Astrocyte of the cerebellum (primary cell): ENCODE measurements at places on chromosomes 4 and X.

DNA sequence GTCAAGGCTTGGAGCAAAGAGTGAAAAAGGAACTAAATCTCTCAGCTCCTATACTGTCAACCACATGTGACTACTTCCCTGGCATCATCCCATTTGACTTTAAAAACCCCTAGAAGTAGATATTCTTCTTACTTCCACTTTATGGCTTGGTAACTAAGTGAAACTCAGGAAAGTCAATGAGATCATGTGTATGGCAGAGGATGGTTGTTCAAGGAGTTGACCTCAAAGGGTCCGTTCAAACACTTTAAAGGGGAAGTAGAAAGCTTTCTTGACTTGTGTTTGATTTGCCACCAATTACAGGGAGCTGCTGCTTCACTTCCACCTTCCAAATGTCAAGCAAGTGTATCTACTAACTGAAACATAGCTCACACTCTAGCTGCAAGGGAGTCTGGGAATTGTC, 187.2 kb downstream of the RAB28 start:
- no peak for DNase-seq

DNA sequence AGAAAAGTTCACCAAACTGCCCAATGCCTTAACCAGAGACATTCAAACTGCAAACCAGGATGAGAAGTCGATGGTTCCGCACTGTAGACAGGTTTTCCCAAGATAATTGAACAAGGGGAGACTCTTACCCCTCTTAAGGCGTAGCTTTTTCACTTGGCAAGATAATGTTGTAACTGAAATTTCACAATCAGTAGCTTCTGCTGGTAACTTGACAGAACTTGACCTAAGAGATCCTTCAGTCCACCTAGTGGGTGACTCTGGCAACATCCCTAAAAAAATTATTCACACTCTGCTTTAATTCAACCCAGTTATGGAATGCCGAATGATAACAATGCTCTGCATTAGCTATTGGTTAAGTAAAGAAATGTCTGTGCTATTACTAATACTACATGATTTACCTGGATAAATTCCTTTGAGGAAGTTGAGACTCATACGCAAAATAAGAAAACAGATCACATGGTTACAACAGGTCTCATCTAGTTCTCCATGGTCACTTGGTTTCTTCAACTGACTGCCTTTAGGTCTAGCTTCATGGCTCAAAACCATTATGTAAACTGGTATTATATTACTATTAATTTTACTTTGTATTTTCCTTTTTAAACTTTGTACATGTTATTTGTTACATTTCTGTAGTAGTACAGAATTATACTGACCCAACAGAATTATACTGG, 9.1 kb downstream of the ELF2 start:
- no peak for DNase-seq

DNA sequence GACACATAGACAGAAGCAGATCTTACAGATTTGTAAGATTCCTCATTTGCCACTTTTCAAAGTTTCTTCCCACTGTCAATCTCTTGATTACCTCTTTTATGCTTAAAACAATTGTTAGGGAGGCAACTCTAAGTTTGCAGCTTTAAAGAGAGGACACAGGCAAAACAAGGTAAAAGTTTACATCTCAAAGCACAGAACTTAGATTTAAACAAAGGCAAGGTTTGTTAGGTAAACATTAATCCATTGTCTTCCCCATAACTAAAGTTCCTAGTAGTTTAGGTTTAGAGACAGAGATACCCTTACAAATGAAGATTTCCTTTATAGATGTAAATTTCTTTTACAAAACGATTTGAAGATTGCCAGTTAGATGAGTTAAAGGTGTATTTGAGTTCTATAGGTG, 176.9 kb downstream of the AASDH start:
- no peak for DNase-seq

DNA sequence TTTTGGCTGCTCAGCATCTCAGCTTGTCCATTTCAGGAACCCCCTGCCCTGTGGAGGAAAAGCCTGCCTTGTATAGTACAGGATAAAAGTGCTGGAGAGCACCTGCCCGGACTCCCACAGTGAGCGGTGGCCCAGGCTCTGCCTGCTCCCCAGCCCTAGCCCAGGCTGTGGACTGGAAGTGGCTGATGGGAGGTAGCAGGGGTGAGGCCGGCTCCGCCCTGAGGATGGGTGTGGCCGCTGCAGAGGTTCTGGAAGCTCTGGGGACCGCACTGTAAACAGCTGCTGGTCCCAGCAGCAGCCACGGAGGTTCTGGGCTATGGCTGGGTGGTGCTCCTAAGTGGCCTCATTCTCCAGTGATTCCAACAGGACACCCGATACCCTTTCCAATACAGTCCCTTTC, 56.6 kb upstream of the HELT start:
- no peak for DNase-seq

DNA sequence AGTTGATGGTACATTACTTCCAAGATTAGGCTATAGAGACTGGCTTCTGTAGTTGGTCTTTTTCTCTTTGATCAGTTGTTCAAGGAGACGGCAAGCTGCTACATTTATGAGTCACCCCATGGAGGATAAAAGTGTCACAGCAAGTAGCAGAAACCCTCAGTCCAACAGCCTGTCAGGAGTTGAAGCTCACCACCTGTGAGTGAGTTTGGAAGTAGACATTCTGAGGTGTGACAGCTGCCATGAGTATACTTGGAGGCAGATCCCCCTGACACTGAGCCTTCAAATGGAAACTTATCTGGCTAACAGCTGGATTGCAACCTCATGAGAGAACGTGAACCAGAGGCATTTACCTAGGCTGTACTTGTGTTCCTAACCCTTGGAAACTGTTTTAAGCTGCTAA, 68.0 kb downstream of the CCNG2 start:
- no peak for DNase-seq

DNA sequence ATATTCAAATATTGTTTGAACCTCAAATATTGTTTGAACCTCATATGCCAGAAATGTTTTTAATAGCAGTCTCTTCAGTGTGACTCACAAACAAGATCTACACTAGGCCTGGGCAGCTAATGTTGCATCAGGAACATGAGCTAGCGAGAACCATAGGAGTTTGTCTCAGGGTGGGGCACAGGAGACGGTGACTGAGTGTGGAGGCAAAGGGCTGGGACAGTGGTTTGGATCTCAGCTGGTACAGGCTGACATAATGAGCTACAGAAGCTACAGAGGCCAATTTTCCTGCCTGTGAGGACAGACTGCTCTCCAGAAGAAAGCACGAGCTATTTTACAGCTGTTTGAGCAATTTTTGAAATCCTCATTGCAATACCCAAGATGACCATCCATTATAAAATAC, 224.7 kb downstream of the CENPC start:
- no peak for DNase-seq

DNA sequence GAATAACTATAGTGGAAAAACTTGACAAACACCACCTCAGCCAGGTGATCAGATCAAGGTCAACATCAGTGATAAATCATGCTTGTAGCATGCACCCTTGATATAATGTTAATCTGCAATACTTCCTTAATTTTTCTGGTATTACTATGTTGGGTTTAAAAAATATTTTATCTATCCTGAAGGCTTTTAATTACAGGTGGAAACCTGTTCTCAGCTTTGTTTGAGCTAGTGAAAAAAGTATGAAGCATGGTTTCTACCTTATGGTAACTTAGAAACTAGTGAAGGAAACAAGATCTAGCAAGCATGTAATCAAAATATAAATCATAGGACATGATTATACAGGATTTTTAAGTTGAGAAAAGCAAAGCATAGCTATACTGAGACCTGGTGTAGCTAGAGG, 26.6 kb downstream of the MAOA start:
- no peak for DNase-seq

DNA sequence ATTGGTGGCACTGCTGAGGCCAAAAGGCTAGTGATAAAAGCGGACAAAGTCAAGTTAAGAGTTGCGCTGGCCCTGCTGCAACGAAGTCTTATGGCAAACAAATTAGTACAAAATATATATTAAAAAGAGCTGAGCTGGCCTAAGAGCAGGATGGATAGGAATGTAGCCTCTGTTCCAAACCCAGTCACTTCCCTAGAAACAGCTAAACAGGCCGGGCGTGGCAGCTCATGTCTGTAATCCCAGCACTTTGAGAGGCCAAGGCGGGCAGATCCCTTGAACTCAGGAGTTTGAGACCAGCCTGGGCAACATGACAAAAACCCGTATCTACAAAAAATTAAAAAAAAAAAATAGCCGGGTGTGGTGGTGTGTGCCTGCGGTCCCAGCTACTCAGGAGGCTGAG, 32.4 kb upstream of the UGDH start:
- DNase-seq, result no peak

GRCh38 chr4:137213372-137214173, 318.7 kb downstream of the PCDH18 start:
- DNase-seq, result no peak

DNA sequence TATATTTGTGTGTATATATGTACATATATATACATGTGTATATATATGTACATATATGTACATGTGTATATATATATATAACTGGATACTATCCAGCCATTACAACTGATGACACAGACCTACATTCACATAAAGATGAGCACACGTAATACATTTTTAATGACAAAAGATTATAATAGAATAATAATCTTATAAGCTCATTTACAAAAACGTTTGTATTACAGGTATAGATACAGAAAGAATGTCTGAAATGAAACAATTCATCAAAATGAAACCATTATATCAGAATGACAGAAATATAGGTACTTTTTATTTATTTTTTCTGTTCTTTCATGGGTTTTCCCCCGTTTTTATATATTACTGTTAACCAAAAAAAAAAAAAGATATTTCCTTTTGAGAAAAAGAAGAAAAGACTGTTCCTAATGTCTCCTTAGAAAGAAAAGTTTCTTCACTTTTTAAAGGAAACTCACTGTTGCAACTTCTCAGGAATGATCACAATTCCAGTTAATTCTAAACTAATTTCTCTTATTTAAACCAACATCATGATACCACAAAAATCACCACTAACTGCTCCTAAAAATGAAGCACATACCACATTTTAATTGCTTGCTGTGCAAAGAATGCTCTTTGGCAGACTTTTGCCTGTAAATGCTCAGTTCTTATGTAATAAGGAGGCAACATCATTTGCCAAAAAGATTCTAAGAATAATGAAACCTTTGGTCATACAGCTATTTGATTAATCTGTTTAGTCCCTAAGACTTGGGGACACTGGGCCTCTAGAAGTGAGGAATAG, 18.9 kb downstream of the LEF1 start:
- peak; percentile 88 for DNase-seq

- no peak for DNase-seq
Observed at GRCh38 chr4:131450572-131451209, 1698.4 kb upstream of the PCDH10 start.

DNA sequence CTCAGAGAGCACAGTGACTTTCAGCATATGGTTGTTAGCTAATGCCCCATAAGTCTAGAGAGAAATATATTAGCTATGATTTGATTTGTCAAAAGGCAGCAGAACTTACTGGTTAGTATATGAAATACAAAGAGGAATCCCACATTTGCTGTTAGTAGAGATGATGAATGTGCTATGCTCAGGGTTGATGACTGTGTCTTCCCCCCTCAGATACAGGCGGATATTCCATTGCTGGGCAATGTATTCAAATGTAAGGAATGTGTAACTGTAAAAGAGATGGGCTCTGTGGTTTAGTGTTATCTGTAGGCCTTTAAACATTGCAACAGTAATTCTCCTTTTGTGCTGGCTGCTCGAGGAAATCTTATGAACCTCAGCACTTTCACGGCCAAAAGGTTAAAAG, 528.9 kb upstream of the ARX start:
- no peak for DNase-seq

DNA sequence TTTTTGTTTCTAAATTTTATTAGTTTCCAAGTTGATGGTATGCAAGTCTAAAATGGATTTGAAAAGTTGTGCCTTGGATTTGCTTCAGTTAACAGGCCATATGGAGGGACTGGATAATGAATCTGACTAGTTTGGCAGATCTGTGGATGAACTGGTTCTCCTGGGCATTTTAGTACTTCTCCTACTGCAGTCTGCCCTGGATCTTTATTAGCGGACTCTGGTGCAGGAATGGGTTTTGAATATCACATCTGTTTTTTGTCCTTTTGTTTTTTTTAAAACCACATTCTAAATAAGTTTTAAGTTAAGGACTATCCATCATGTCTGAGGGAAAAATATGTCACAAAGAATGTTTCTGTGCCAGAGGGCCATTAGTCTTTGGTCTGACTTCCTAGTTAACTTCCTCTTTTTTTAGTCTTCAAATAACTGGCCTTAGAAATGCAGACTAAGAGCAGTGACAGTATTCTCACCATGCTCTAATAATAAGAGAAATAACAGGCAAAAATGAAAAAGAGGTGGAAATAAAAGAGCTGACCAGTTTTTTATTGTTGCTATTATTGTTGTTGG, 13.9 kb upstream of the DCK start:
- no peak for DNase-seq

DNA sequence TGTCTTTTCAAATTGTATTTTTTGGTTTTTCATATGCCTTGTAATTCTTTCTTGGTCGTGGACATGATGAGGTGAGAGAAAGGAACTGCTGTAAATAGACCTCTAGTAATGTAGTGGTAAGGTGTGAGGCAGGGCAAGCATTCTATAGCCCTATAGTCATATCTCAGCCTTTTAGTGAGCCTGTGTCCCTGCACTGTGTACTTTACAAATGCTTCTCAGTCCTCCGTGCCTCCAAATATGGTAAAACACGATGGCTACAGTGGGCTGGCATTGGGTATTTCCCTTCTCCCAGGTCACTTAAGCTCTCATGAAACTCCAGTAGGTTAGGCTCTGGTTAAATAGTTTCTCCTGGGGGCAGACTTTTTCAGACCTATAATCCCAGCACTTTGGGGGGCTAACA, 57.9 kb upstream of the PLS3 start:
- DNase-seq, result no peak

DNA sequence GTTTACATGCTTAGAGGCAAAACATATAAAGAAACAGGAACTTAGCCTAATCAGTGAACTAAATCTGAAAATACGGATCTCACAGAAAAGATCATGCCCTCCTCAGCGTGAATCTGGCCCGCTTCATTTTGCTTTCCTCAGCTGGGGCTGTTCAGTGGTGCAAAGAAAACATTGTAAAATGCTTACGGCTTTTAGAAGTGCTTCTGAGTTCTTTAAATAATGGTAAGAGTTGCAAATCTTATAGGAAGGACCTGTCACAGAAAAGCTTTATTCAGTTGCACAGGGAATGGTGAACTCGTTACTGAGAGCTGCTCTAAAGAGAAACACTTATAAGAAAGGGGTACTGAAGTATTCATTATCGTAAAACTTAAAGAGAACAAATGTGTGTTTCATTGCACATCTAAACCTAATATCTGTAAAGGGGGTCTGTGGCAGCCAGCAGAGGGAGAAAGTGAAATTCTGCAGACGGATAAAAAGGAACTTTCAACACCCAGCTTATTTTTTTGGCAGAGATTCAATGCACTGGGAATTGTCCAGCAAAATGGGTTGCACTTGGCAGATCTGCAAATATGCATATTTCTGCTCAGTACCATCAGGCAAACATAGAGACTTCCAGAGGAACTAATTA, 139.2 kb upstream of the ANK2 start:
- peak; percentile 75 for DNase-seq

- DNase-seq, result no peak
Observed at GRCh38 chr4:43275779-43276178, 383.3 kb downstream of the GRXCR1 start.

DNA sequence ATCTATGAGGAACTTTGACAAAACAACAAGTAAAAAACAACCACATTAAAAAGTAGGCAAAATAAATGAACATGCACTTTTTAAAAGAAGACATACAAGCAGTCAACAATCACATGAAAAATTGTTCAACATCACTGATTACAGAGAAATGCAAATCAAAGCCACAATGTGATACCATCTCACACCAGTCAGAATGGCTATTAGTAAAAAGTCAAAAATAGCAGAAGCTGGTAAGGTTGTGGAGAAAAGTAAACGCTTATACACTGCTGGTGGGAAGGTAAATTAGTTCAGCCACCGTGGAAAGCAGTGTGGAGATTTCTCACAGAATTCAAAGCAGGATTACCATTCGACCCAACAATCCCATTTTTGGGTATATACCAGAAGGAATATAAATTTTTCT, 17.0 kb upstream of the LNX1 start:
- no peak for DNase-seq
